ENCODE measurements at places on chromosomes 16 and 17. TPM values are rescaled to one million over a fixed set of nuclear protein-coding genes. Genes with fewer than 3 reads are reported as not detected.

- DNase-seq: no peak
Measured at GRCh38 chr17:15303851-15304250, 37.5 kb downstream of the TEKT3 start.

- no peak for DNase-seq
Measured at GRCh38 chr17:28555022-28555421, 2.6 kb upstream of the UNC119 start.

DNA sequence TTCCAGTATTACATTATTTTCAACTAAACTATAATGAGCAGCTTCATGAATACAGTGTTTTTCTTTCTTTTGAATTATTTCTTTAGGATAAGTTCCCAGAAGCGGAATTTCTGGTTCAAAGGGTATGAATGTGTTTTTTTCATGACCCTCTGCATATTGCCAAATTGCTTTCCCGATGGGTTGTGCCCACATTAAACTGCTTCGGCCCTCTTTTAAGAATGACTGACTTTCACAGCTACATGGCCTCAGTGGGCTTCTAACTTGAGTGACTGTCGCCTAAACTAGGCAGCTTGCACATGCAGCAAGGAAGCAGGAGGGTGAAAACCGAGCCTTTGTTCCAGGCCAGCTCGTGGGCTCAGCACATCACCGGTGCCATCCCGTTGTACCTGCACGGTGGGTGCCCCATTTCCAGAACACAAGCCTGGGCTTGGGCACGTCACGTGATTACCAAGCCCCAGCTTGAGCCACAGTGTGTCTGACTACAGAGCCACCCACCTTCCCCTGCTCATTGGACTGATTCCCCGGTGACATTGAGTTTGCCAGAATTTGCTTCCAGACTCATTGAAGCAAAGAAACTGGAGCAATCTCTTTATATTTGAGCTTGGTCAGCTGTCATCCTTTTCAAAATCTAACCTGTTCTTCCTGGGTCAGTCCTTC lies 112.8 kb downstream of the CLEC16A start:
- DNase-seq: no peak

- no peak for DNase-seq
Measured at GRCh38 chr16:9820476-9821246, 361.6 kb downstream of the GRIN2A start.

GRCh38 chr17:11950771-11951519 lies 46.3 kb downstream of the ZNF18 start:
- no peak for DNase-seq

Gene TMEM107
- 27.3 TPM for total RNA-seq

Gene TRPV2
- 125 TPM for total RNA-seq

Gene EME1
- total RNA-seq: 0.81 TPM

All from CD4-positive, CD25-positive, alpha-beta regulatory T cell (primary cell).